ENCODE measurements at places on chromosomes 1 and 21.

- DNase-seq: no peak
Measured at GRCh38 chr1:234777856-234778220, 167.9 kb upstream of the IRF2BP2 start.

- no peak for DNase-seq
Measured at GRCh38 chr1:207902566-207902965, 8.4 kb downstream of the CD34 start.

DNA sequence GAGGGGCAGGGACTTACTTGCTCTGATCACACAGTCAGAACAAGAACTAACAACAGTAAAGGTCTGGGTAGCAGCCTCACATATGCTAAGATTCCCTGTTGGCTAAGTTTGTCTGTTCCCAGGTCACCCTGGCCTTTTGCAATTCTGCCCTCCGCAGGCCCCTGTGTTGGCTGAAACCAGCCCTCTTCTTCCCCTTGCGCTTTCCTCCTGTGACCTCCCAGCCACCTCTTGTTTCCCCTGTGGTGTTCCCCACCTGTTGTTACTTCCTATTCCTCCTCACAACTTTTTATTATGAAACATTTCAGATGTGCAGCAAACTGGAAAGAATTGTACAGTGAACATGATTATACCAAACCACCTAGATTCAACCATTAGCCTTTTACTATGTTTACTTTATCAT, 23.4 kb downstream of the MAPKAPK2 start:
- no peak for DNase-seq

GRCh38 chr1:59455206-59455605, 158.3 kb downstream of the FGGY start:
- no peak for DNase-seq

- DNase-seq: no peak
Measured at GRCh38 chr1:231045286-231045685, 5.2 kb upstream of the FAM89A start.

DNA sequence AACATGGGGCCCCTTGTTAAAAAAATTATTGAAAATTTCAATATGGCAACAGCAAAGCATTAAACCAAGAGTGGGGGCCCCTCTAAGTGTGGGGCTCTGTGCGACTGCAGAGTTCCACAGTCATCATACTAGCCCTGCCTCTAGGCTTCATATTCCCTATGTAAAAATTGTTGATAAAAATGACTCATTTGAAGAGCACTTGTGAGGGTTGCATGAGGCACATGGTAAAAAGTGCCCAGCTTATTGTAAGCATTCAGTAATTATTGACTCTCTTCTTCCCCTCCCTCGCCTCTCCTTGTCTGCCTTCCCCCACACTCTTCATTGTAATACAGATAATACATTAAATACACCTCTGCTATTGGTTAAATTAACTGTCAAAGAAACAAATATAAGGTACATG, 86.7 kb upstream of the PTBP2 start:
- DNase-seq: no peak

GRCh38 chr1:231279081-231279480, 38.1 kb downstream of the GNPAT start:
- no peak for DNase-seq

Measured in central memory CD4-positive, alpha-beta T cell (primary cell).